ENCODE measurements at places on chromosomes 5 and 9.

GRCh38 chr5:82925061-82925411 lies 152.2 kb downstream of the TMEM167A start:
- no peak for DNase-seq

DNA sequence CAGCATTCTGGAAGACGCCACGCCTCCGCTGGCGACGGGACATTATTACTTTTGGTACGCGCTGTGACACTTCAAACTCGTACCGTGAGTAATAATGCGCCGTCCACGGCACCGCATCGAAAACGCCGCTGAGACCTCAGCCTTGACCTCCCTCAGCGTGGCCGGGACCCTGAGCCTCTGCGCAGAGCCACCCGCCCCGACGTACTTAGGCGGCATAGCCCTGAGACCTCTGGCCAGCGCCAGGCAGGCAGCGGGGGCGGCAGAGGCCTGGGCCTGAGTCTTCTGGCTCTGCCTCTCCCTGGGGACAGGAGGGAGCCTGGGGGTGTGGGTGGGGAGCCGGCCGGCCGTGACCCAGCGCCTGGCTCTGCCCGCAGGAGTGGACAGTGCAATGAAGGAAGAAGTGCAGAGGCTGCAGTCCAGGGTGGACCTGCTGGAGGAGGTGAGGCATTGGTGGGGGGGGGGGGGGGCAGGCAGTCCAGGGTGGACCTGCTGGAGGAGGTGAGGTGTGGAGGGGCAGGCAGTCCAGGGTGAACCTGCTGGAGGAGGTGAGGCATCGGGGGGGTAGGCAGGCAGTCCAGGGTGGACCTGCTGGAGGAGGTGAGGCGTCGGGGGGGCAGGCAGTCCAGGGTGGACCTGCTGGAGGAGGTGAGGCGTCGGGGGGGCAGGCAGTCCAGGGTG lies 8.0 kb downstream of the EGFL7 start:
- no peak for DNase-seq

- DNase-seq, result no peak
These were observed 61.5 kb downstream of the TSTD2 start for GRCh38 chr9:97571664-97572063.

GRCh38 chr5:138334867-138335447 lies 3.1 kb upstream of the FAM53C start:
- no peak for DNase-seq

DNA sequence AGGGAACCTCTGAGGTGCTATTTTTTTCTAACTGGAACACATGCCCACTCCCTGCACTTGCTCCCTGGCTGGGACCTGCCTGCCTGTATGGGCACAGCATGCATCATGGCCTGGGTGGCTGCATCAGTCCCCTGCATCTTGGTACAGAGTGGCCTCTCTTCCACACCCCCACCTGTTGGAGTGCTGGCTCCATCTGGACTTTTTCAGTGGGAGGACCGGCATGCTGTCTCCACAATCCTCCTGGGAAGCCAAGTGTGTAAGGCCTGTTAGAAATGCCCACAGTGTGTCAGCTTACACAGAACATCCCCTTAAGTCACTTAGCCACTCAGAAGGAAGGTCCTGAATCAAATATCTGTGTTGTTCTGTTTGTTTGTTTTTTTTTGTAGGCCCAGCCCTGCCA lies 102.9 kb downstream of the MARCHF3 start:
- no peak for DNase-seq

DNA sequence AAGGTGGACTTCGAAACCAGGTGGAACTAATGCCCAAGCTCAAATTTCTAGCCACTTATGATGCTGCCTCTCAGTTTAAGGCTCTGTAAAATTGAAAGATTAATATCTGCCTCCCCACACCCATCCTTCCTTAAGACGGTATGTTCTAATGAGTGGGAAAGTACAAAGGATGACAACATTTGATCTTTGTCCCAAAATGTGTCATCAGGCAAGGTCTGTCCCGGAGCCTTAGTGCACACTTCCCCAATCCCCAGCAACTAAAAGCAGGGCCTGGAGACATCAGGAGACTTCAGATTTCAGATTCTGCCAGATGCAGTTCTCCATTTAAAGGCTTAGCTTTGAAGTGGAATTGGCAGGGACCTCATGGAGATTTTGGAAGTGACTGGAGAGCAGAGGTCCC lies 316.5 kb downstream of the ASTN2 start:
- DNase-seq, result no peak
